HT1080 (cell line): ENCODE measurements at places on chromosomes 16 and 17. TPM values are rescaled to one million over a fixed set of nuclear protein-coding genes. Genes with fewer than 3 reads are reported as not detected.

The TMEM238L gene
- total RNA-seq, result not detected in 2 replicates

The PCGF2 gene
- 10.1 and 14.3 TPM in 2 replicates for total RNA-seq

GRCh38 chr16:86579268-86580062 lies 1.1 kb downstream of the FOXL1 start:
- no peak for DNase-seq

DNA sequence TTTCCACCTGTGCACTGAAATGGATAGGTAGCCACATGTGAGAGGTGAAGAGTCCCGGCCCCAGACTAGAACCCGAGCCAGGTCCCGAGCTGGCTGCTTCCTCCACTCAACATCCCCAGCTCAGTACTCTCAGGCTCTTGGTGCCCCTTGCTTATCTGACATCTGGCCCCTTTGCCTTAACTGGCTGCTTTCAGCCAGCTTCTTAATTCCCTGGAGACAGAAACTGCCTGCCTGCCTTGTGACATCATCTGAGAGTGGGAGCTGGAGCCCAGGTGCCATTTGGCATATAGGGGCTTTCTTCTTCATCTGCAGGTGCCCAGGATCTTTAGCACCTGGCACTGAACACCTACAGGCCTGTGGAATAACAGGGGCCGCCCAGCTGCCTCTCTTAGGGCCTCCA lies 8.9 kb downstream of the CHAD start:
- DNase-seq, result no peak

DNA sequence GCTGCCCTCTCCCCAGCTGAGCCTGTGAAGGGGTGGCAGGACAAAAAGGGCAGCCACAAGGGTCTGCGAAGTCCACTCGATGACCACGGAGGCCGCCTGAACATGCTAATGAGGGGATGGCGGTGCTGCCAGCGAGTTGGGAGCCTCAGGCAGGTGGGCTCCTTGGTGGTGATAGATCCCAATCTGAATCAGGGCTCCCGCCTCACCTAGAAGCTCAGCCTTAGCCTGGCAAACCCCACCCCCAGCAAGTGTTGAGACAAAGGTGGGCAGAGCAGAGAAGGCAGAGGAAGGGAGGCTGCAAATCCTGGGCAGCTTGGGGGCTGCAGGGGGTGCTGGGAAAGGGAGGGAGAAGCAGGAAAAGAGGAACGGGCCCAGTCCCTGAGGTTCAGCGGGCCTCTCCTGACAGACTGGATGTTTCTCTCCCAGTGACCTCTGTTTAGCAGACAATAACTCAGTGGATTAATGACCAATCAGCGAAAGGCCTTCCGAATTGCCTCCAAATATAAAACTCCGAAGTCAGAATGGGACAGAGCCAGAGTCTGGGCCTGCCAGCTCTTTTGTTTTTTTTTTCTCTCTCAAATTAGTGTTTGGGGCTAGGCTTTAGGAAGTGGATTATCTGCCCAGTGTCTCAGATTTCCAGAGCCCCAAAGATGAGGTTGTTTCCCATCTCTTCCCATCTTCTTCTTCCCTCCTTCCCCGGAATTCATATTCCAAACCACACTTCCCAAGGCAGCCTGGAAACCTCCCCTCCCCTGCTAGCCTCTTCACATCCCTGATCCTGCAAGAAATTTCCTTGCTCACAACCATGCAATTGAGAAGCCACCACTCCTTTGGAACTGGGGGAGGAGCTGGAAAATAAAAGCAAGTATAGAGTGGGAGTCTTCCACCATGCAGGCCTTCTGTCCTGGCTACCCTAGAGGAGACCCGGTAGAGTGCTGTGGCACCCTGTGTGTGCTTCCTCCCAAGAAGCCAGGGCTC lies 15.2 kb upstream of the HOXB2 start:
- no peak for DNase-seq

DNA sequence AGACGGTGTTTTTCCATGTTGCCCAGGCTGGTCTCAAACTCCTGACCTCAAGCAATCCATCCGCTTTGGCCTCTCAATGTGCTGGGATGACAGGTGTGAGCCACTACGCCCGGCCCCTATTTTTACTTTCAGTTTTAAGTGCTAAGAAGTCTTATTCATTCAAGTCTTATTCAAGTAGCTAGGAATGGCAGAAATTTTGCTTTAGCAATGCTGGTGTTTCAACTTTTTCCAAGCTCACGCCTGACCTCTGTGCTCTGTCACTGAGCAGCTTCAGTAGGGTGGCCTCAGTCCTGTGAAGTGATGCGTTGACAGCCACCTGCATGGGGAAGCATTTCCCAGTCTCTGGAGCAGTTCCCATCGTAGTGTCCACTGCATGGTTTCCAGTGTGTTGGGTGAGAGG lies 12.9 kb downstream of the ZNF750 start:
- no peak for DNase-seq
